ENCODE measurements at places on chromosomes 3 and 15.

GRCh38 chr3:109900783-109901182, 563.4 kb upstream of the DPPA4 start:
- no peak for DNase-seq

GRCh38 chr3:37899101-37899707, 37.5 kb downstream of the CTDSPL start:
- DNase-seq = no peak

DNA sequence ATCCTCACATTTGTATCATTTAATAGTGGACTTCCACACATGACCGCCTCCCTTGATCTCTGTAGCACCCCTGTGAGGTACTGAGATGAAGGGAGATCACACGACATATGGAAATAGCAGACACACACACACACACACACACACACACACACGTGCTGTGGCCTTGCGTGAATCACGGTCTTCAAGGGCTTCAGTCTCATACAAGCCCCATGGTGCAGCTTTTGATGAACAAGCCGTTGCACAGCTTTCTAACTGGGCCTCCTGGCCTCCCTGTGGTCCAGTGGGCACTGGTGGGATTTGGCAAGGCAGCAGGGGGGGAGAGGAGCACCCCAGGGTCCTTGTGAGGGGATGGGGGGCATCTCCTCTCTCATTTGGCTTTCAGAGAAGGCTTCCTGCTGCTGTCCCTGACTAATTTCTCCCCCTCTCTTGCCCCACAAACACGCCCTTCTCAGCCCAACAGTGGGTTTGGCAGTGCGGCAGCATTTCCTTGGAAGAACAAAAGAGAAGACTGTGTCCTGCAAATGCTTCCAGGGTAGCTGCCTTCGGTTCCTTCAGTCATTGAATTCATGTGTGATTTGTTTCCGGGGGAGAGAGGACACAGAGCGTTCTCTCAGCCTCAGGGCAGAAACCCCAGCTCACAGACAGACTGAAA, 98.7 kb downstream of the SMAD6 start:
- no peak for DNase-seq

DNA sequence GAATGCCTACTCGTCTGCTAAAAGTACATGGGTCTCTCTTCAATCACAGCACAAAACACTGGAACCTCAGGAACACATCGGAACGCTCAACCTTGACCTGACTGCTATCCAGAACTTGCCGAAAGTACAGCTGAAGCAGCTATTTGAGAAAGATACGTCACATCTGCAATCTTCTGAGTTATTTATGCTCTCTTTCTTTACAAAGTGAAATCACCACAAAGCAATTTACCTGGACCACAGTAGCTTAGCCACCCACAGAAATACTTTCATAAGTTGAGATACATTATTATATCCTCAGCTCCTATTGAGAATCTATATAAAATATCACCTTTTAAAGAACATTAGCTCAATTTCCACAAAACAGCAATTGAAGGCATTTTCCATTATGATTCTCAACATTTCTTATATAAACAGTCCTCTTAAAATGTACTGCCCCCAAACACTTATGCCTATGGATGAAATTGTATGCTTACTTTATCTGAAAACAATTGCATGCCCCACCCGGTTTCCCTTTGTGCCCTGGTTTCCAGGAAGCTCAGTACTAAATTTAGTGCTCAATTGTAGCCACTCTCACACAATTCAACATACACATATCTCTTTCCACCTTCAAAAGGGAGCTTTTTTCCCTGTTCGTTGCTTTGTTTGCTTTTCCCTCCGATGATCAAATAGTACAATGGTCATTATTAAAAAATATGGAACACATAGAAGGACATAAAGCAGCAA, 31.8 kb downstream of the HEG1 start:
- DNase-seq = no peak

DNA sequence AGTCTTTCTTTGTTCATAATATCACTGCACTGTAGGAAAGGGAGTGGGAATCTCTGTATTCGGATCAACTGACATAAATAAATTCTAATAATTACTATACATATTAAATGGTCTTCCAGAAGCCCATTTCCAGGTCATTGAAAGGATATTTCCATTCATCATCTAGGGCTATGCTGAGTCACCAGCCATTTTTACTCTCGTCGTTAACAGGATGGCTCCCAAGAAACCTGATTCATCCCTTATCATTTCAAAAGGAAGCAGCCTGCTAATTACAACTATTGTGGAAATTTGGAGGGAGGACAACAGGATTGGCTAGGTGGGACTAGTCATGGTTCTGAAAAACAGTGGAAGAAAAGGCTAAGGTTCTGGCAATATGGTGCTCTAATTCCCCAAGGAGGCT, 13.6 kb downstream of the GMNC start:
- no peak for DNase-seq

GRCh38 chr3:140505876-140506275, 172.0 kb upstream of the TRIM42 start:
- no peak for DNase-seq

DNA sequence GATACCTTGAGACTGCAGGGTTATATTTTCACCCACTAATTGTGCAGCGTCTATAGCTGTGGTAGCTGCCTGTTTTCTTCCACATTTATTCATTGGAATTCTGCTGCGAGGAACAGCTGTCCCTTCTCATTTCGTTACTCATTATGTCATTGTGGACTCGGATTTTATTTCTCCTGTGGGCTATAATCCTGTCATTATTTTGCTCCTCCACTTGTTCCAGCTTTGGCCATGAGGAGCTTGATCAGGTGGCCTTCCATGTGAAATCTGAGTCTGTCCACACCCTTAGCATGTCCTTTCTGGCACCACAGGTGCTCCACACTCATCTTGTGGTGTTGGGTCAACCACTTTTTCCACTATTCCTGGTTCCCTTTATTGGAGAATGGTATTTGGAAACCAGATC, 14.8 kb downstream of the LYSMD4 start:
- no peak for DNase-seq

GRCh38 chr3:62586356-62586755, 213.0 kb upstream of the FEZF2 start:
- DNase-seq = no peak

DNA sequence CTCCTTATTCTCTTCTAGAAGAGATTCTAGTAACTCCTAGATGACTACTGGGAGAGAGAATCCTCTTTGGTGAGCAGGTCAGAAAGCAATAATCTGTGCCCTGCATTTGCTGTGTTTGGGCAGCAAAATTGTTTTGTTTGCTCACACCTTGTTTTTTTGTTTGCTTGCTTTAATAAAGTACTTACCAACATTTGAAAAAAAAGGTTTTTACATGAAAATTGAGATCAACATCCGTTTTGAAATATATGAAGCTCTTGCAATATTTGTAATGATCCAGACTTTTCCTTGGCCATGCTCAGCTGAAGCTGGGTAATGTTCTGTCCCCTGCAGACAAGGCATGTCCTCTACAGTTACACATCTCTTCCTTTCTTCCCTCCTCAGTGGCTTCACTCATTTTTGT, 62.2 kb downstream of the DIPK2A start:
- DNase-seq = no peak

- no peak for DNase-seq
Observed at GRCh38 chr3:190089711-190090110, 31.0 kb downstream of the P3H2 start.

GRCh38 chr3:113261626-113262303, 50.4 kb downstream of the BOC start:
- no peak for DNase-seq

DNA sequence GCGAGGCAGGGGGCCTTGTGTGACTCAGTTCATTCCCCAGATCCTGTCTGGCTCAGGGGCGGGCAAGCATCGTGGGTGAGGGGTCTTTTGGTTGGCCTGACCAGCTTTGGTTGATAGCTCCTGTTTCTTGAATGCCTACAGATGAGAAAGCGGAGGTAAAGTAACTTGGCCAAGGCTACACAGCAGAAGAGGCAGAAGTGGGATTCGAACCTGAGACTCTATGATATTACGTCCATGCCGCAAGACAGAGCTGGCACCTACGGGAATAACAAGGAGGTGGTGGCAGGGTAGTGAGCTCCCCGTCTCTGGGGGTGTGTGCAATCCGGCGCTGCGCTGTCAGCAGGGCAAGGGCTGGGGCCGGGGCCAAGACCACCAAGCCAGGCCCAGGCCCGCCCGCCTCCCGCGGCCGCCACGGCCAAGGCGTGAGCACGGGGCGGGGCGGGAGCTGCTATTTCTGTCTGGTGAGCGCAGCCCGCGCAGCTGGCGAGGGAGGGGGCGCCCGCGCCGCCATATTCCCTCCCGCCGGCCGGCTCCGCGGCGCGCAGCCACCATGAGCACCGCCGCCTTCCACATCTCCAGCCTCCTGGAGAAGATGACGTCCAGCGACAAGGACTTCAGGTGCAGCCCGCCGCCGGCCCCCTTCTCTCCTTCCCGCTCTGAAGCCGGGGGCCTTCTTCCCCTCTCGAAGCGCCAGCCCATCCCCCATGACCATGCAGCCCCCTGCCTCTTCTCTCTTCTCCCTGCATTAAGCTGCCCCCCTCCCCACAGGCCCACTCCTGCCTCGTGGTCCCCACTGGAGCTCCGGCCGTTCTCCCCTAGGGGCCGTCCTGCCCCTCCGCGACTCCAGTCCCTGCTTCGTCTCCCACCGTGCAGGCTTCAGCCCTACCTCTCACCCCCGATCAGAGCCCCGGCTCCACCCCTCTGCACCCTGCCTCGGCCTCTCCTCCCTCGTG, at the start of gene CAND2:
Gene CAND2 (plus strand): TSS at position 510 of the 953 bp plus-strand sequence. CDS start 41 bp downstream, at position 551.
- peak; percentile 75 for DNase-seq

- no peak for DNase-seq
Observed at GRCh38 chr15:33145447-33145846, 49.1 kb downstream of the FMN1 start.

GRCh38 chr3:24687671-24688070, 193.0 kb upstream of the THRB start:
- no peak for DNase-seq

DNA sequence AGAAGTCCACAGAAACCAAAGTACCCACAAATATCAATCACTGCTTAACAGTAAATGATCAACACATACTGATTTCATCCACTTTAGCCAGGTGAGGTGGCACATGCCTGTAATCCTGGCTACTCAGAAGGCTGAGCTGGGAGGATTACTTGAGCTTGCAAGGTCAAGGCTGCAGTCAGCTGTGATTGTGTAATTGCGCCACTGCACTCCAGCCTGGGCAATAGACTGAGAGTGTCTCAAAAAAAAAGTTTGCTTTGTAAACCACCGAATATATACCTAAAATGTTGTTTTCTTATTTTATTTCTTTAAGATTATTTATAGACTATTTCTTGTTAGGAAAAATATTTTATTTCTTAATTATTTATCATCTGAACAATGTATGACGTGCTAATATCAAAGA, 8.7 kb upstream of the ATP13A4 start:
- no peak for DNase-seq

DNA sequence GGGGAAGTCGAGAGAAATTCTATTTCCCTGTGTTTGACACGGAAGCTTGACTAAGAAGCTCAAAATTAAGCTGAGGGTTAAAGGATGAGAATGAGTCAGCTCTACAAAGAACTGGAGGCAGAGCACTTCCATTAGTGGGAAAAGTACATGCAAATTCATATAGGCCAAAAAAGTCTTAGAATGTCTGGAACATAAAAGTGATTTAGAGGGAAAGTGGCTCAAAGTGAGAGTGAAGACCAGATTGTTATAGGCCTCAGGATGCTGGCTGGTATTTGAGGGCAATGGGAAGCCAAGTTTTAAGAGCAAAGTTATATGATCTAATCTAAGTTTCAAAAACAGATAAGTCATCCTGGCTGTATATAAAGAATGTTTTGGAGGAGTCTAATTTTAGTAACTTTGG, 857.3 kb downstream of the NAALADL2 start:
- DNase-seq = no peak

GRCh38 chr3:37540786-37541185, 320.9 kb upstream of the CTDSPL start:
- DNase-seq = no peak

DNA sequence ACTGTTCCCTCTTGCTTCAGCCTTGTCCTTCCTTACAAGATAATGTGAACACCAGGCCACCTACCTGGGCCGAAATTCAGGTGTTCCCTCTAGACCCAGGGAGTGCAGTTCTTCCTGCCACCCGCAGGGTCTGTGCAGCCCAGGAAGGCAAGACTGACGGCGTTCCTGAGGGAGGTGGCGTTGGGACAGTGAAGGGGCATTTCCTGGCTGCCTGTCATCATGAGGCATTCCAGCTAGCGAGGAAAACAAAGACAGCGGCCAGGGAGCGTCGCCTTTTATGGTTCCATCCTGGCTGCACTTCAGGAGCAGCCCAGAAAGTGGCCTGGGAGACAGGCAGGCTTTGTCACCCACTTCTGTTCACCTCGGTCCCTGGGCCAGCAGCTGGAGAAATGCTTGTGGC, 84.8 kb upstream of the WNT5A start:
- peak; percentile 16 for DNase-seq

DNA sequence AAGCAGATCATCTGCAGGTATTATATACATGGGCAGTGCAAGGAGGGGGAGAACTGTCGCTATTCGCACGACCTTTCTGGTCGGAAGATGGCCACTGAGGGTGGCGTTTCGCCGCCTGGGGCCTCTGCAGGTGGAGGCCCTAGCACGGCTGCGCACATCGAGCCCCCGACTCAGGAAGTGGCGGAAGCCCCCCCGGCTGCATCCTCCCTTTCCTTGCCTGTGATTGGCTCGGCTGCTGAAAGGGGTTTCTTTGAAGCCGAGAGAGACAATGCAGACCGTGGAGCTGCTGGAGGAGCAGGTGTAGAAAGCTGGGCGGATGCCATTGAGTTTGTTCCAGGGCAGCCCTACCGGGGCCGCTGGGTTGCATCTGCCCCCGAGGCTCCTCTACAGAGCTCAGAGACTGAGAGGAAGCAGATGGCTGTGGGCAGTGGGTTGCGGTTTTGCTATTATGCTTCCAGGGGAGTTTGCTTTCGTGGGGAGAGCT, 639 bp downstream of the MKRN3 start:
- no peak for DNase-seq

GRCh38 chr3:159751752-159752151, 236.9 kb upstream of the IL12A start:
- no peak for DNase-seq

GRCh38 chr3:32882603-32883025, 64.8 kb downstream of the TRIM71 start:
- no peak for DNase-seq

- no peak for DNase-seq
Observed at GRCh38 chr3:85376131-85376530, 417.3 kb downstream of the CADM2 start.

DNA sequence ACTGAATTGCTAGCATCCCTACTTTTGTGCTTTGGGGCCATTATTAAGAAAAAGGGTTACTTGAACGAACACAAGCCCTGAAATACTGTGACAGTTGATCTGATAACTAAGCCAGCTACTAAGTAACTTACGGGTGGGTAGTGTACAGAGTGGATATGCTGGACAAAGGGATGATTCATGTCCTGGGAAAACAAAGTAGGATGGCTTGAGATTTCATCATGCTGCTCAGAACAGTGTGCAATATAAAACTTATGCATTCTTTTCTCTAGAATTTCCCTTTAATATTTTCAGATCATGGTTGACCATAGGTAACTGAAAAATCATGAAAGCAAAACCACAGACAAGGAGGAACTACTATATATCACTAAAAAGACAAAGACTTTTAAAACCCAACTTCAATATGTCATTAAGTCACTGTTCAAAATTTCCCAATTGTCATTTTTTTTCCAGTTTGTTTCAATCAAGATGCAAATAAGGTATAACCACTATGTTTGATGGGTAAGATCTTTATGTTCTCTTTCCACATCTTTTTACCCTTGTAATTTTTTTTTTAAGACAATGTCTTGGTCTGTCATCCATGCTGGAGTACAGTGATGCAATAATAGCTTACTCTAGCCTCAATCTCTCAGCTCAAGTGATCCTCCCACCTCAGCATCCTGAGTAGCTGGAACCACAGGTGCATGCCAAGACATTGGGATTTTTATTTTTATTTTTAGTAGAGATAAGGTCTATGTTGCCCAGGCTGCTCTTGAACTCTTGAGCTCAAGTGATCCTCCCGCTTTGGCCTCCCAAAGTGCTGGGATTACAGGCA, 67.7 kb downstream of the IFT80 start:
- DNase-seq = no peak

Data from AG08396 (cell line).